ENCODE measurements at places on chromosomes 3 and 15.

GRCh38 chr15:72302955-72303354 lies 17.0 kb downstream of the CELF6 start:
- peak; percentile 19 for DNase-seq

DNA sequence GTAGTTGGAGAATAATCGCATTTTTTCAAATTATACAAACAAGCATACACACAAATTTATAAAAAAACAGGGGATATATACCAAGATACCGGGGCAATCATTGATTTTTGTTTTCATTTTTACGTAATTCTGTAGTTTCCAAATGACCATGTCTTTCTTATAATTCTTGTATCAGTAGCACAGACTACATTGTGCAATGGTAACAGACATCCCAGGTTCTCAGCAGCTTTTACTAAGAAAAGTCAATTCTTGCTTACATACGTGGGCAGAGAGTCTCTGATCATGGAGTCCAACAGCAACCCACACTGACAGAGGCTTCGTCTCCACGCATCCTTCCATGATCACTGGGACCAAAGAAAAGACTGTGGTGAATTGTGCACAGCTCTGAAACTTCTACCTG lies 441.3 kb downstream of the TBL1XR1 start:
- DNase-seq, result no peak

DNA sequence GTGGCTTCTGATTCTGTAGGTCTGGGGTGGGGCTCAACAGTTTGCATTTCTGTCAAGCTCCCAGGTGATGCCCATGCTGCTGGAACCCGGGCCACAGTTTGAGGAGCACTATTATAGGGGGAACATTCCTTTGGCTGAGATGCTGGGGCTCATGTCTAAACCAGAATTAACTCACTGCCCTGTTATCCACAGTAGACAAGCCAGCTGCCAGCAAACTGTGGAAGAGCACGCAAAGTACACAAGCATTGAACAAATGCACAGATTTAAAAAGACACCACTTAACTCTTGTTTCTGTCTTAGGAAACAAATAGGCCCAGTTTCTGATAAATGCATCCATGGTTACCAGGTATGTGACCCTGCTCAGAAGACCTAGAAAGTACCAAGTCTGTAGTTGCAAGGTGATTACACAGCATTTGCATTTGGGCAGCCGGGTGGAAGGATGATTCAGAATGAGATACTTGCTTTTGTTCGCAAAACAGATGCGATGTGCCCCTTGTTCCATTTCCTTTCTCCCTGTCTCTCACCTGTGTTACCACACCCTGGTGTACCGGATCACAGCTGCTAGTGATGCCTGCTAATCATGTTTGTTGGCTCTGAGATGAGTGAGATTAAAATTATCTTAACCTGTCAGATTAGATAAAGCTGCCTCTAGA lies 12.4 kb downstream of the GYG1 start:
- DNase-seq, result peak; percentile 27

DNA sequence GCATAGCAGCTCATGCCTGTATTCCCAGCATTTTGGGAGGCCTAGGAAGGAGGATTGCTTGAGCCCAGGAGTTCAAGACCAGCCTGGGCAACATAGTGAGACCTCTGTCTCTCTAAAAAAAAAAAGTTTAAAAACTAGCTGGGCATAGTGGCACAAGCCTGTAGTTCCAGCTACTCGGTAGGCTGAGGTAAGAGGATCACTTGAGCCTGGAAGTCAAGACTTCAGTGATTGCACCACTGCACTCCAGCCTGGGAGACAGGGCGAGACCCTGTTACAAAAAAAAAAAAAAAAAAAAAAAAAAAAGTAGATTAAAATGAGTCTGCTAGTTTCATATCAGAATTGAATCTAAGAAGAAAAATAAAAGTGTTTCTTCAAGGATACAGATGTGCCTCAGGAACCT lies 32.4 kb upstream of the ANPEP start:
- DNase-seq, result no peak

GRCh38 chr3:170044271-170044670 lies 6.5 kb downstream of the GPR160 start:
- DNase-seq, result no peak

- DNase-seq, result peak; percentile 56
Measured at GRCh38 chr3:119322021-119322834, 28.0 kb downstream of the ARHGAP31 start.

DNA sequence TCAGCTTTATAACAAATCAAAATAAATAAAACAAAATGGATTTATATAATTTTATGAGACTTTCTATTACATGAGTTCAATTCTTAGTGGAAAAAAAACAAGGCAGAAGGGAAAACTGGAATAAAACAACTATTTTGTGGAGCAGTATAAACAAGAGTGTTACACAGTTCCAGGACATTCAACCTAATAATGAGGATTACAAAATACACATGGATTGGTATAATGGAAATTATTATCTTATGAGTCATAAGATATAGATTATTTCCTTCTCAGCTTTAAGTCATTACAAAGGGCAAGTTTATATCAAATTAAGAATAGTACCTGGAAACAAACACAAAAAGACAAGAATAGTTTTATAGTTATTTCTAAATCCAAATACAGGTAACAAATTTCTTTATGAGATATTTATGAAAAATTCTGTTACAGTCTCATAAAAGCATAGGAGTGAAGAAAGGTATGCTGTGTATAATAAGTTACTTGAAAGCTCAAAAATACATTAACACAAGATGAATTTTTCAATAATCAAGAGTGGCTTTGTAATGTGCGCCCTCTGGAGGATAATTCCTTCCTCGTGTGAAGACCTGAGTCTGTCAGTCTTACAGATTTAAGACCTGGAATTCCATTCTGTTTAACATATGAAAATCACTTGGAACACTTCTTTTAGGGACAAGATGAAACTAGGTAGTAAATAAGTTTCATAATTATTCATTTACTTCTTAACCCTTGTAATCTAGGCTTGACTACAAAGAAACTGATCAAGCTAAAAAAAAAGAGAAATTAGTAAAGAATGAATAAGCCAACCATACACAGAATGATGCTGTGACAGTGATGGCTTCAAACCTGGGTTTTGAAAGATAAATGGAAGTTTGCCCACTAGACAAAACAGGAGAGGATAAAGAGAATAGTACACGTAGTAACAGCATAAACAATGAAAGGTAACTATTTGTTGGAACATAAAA lies 9.5 kb downstream of the COPS2 start:
- DNase-seq, result peak; percentile 77

GRCh38 chr15:57649138-57649537 lies 57.4 kb upstream of the POLR2M start:
- DNase-seq, result no peak

GRCh38 chr3:54966979-54967378 lies 39.1 kb upstream of the LRTM1 start:
- DNase-seq, result no peak

GRCh38 chr15:38631119-38632075 lies 66.8 kb upstream of the RASGRP1 start:
- no peak for DNase-seq

DNA sequence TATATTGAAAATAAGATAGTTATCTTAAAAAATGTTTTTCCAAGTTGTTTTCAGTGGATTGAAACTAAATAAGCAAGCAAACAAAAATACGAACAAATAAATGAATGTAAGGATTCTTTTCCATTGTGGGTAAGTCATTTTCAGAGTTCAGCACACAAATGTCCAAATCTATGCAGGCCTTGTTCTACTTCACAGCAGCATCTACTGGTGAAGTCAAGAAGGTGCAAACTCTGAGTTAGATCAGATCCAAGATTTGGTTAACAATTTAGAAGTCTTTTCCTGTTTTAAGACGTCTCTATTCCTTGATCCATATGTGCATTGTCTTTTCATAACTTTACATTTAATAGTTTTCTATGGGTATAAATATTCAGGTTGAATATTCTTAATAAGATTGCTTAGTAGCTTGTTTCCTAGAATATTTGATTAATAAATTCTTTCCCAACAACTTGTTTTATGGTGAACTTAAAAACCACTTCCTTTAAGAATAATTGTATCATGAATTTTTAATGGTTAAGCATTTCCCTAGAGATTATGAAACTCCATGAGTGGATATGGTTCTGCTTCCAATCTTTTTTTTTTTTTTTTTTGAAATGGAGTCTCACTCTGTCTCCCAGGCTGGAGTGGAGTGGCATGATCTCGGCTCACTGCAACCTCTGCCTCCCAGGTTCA lies 10.5 kb downstream of the PTX3 start:
- DNase-seq, result peak; percentile 73

GRCh38 chr15:86349565-86349964 lies 269.9 kb downstream of the AGBL1 start:
- DNase-seq, result no peak

DNA sequence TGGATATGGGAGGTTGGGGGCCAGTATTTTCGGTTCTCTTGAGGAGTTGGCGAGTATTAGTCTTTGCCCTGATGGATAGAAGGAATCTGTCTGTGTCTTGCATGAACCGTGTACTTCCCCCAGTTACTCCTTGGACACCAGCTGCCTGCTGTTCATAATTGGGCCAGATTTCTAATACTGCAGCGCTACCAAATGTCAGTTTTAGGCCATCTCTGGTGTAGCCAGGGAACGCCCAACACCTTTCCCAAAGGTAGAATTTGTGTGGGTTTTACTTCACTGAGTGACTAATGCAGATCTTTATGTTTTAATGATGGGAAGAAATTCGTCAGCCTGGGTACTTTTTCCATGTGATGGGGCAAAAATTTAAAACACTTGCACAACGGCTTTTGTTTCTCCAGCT lies 18.4 kb downstream of the FLNB start:
- no peak for DNase-seq

DNA sequence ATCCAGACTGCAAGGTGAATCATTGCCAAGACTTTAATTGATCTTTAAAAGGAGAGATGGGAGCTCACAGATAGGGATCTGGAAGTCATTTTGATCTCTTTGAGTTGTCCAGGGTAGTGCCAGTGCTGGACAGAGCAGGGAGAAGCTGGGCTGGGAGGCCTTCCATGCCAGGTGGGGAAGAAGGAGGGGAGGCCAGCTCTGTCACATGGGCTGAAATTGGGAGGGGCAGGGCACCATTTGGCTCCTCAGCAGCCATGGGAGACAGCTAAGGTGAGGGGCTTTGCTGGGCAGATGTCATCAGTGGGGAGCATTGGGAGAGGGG lies 23.4 kb downstream of the SMAD6 start:
- DNase-seq, result no peak

- no peak for DNase-seq
Measured at GRCh38 chr15:66822576-66822975, 120.5 kb downstream of the SMAD6 start.

DNA sequence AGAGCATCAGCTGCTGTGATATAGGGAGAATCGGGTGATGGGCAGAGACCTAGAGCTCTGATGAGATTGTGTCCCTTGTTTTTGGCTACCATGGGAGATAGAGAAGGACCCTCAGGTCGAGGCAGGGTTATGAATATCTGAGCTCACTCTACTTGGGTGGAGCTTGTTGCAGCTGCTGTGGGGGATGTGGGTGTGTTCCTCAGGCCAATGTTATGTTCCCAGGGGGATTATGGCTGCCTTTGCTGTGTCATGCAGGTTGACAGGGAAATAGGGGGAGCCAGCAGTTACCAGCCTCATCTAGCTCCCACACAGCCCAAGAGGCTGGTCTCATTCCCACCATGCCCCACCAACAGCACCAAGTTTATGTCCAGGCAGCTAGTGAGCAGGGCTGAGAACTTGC lies 131.5 kb downstream of the TRIM42 start:
- no peak for DNase-seq

Data from iris pigment epithelial cell (primary cell).